ENCODE measurements at places on chromosomes 7 and 10.

DNA sequence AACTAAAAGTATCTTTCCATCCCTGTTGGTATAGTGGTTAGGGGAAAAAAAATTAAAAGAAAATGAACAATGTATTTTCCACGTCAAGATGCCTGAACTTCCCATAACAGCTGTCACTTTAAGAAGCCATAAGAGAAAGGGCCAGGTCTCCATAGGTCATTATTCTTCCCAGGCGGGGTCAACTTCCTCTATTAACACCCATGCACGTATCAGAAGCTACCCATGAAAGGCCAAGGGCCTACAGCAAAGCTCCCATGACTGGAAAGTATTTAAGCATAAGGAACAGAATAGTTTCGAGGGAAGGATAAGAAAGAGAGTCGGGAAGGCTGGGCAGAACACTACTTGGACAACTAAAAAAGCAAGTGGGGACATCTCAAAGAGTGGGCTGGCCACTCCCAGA lies 40.1 kb downstream of the RBM28 start:
- DNase-seq = no peak

- DNase-seq = peak; percentile 38
Observed at GRCh38 chr10:89342206-89342958, 14.6 kb downstream of the IFIT3 start.

DNA sequence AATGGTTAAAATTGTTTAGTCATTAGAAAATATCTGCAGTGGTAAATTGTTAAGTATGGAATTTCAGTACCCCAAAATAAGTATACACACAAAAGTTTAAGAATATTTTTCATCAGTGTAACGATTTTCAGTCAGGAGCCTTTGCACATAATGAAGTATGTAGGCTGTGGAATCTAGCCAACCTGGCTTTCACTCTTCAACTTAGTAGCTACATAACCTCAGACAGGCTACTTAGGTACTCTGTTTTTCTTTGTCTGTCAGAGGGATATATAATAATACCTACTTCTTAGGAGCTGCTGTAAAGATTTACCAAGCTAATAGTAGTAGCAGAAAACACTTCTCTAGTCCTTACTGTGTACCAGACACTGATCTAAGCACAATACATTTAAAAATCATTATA lies 137.5 kb downstream of the ZEB1 start:
- no peak for DNase-seq

DNA sequence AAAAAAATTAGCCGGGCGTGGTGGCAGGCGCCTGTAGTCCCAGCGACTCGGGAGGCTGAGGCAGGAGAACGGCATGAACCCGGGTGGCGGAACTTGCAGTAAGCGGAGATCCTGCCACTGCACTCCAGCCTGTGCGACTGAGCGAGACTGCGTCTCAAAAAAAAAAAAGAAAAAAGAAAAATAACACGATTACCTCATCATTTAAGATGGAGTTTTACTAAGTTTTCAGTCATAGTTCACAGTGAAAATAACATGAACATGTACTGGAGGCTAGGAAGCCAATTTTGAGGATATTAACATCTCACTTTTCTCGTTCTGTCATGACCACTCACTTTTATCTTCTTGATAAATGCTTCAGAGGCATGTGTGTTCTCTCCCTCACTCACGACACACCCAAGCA lies 3.1 kb upstream of the RUNDC3B start:
- DNase-seq = no peak

DNA sequence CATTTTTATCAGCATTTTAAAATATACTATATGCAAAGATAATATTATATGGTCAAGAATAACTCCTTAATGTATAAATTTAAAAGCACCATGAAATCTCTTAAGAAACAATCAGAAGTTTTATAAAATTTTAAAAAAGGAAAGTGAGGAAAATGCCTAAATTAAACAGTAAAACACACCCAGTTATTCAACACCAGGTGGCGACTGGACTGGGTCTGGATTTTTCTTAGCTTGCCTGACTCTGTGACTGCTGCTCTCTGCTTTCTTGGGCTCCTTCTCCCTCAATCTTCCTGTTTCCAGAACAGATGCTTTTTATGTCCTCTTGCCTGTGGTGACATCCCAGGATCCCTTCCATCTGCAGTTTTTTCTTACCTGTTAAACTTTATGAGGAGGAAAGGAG lies 200.3 kb downstream of the BICC1 start:
- no peak for DNase-seq

DNA sequence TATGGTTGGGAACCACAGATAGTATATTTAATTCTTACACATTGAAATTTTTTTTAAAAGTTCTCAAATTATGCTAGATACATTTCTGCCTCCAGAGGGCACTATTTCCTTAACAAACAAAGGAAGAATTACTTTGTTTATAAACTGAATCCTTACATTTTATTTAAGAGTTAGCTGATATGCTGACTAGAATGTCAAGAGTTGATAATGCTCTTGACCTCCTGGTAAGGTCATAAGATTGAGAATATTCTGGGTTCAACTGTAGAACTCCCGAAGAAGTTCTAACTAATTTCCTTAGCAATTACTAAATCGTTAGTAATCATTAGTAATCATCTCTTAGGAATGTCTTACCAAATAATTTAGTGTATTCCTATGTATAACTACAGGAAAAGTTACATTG lies 95.3 kb upstream of the CYP26C1 start:
- DNase-seq = peak; percentile 55

DNA sequence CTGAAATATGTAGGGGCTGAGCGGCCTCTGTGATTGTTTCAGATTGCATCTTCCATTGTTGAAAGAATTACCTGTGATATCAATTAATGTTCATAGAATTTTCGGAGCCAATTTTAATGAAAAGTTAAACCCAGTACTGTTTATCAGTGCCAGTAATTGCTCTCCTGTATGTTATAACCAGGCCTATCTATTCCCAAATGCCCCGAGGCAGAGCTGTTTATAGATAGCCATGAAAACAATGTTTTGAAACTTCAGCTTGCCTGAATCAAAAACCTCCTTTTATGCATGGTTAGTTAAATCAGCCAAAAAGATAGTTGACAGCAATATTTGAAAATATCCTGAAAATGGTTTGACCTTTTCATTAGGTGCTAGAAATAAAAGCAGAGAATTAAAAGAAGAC lies 50.1 kb upstream of the HDAC9 start:
- no peak for DNase-seq

GRCh38 chr10:7956508-7956907 lies 98.0 kb upstream of the GATA3 start:
- peak; percentile 36 for DNase-seq

DNA sequence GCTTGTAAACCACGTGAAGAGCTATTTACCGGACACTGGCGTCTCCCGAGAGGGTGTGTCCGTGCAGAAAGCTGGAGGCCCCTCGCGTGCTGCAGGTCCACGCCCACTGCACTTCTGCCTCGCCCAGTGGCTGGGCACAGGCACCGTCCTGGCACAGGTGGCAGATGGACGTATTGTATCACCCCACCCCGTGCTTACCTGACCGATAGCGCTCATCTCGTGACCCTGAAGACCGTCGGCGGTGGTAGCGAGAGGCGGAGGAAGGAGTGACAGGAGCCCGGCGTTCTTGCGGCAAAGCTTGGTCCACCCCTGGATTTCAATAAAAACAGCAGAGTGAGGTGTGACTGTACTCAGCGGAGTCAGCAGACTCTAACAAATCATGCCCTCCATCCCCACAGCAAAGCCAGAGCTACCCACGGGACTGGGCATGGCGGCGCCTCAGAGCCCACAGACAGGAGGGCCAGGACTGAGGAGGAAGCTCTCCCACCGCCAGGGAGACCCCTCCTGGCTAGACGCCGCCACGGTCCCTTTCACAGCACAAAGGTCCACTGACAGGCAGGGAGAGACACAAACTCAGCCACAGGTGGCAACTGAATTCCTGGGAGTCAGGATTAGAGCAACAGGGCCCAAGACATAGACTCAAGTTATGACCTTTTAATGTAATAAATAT lies 217.1 kb downstream of the DIP2C start:
- DNase-seq = no peak

DNA sequence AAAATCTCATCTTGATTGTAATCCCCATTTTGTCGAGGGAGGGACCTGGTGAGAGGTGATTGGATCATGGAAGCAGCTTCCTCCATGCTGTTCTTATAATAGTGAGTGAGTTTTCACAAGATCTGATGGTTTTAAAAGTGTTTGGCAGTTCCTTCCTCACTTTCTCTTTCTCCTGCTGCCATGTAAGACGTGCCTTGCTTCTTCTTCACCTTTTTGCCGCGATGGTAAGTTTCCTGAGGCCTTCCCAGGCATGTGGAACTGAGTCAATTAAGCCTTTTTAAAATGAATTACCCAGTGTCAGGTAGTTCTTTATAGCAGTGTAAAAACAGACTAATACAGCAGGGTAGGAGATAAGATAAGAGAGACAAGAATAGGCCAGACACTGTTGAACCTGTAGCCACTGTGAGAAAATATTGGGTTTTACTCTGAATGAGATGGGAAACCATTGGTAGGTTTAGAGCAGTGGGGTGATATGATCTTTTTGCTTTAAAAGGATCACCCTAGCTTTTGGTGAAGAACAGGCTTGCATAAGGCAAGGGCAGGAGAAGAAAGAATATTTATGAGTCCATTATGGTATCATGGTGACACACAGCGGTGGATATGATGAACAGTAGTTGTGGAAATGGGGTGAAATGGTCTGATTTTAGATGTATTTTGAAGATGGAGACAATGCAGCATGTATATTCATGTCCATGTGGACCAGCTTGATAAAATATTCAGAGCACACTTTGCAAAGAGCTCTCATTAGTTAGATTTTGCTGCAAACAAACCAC lies 11.5 kb downstream of the OR6B1 start:
- DNase-seq = peak; percentile 8

DNA sequence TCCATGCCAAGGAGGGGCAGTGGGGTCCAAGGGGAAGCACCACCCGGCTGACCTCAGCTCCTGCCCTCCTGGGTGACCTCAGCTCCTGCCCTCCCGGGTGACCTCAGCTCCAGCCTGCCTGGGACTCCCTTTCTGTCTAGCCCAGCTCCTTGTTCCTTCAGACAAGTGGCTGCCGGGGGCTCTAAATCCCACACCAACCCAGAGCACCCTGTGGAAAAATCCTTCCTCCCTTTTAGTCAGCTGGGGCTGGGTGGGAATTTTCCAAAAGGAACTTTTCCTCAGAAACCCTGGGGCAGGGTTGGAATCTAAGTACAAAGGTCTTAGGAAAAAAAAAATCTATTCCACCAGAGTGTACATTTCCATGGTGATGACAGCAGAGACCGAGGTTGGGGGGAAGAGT lies 36.3 kb downstream of the AKR1B1 start:
- no peak for DNase-seq

DNA sequence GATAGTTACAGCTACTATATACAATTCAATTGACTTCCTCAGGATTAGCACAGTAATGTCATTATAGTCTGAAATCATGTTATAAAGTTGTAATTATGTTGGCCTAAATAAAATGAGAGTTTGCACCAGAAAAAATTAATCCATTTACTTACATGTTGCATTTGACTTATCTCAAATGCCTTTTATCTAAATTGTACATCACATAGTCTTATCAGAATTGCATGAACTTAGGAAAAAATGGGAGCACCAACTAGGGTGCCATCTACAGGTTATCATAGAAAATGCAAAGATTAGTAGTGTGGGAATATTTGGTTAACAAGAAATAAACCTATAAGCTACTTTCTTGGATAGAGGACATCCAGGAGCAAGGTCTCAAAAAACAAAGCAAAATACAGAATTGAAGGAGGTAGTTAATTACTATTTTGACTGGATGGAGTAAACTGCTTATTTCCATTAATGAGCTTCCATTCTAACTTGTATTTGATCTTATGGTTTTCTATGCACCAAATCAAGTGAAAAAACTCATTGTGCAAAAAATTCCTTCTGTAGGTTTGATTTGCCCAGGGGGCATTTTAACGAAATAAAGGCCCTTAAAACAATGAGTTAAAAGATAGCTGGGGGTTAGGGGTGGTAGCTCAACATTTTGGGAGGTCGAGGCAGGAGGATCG lies 60.0 kb upstream of the ORC5 start:
- peak; percentile 38 for DNase-seq

GRCh38 chr10:30589441-30589840 lies 40.1 kb downstream of the LYZL2 start:
- no peak for DNase-seq

DNA sequence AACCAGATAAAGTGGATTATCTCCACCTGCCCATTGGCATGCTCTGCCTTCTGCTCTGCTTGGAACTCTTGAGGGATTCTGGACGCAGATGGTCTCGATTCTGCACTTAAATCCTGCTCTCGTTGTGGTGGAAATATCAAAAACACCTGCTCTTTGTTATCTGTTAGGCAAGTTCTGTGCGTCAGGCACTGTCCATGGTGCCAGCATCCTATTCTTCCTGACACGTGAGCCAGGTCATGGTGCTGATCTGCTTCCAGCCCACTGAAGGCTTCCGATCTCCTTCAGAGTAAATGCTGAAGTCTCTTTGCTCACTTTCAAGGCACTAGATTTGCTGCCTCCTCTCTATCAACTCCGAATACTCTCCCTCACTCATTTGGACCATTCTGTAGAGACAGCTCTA lies 505.6 kb downstream of the HTR7 start:
- peak; percentile 26 for DNase-seq

GRCh38 chr10:28628184-28628893 lies 49.0 kb upstream of the BAMBI start:
- DNase-seq = peak; percentile 76

GRCh38 chr7:153566324-153566723 lies 485.9 kb upstream of the DPP6 start:
- DNase-seq = no peak

- no peak for DNase-seq
Observed at GRCh38 chr10:2933924-2934323, 133.4 kb upstream of the PFKP start.

- no peak for DNase-seq
Observed at GRCh38 chr10:31345886-31346285, 26.9 kb downstream of the ZEB1 start.

DNA sequence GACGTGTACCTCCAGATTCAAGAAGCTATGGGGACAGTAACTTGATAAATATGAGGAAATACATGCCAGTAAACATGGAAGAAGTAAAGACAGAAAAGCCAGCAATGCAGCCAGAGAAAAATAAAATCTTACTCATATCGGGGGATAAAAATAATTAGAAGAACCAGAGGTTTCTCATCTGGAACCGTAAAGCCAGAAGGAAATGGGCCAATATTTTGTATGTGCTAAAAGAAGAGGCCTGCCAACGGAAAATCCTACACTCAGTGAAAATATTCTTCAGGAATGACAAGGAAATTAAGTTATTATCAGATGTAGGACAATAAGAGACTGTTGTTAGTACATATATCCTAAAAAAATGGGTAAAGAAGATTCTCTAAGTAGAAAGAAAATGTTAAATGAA lies 401.2 kb downstream of the CDC14C start:
- DNase-seq = no peak

- no peak for DNase-seq
Observed at GRCh38 chr10:2948127-2948854, 119.1 kb upstream of the PFKP start.

DNA sequence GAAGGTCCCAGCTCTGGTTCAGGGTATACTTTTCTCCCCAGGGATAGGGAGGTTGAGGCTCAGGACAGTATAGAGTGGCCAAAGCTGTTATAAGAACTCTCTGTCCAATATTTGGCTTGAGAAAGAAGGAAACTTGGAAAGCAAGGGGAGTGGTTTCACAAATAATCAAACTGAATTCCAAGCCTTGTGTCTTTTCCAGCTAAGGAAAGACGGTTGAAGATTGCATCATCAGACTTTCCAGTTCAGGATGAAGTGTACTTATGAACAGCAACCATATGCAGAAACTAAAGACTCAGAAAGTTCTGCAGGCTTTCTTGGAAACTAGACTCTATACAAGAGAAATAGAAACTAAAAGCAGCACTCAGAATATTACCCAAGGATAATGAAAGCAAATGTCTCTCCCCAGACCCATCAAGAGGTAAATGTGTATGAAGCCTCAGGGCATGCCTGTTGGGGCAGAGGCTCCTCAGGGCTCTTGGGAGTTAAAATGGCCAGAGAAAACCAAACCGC lies 46.4 kb downstream of the RAMP3 start:
- DNase-seq = peak; percentile 41

- DNase-seq = no peak
Observed at GRCh38 chr10:76444034-76444800, 1012.8 kb downstream of the LRMDA start.
